ENCODE measurements at places on chromosomes 5 and 9. TPM values are rescaled to one million over a fixed set of nuclear protein-coding genes. Genes with fewer than 3 reads are reported as not detected.

CTSV gene
- 18.6 TPM for total RNA-seq

CDH6 gene
- 0.58 TPM for total RNA-seq

WDR38 gene
- total RNA-seq = 0.62 TPM

IFNA13 gene
- not detected for total RNA-seq

RNF130 gene
- total RNA-seq = 67.9 TPM

CYLC2 gene
- not detected for total RNA-seq

ITGA2 gene
- total RNA-seq = not detected

LHX3 gene
- total RNA-seq = not detected

TSLP gene
- not detected for total RNA-seq

SH3GL2 gene
- not detected for total RNA-seq

FAXDC2 gene
- 7.9 TPM for total RNA-seq

DRD1 gene
- total RNA-seq = not detected

SLC34A1 gene
- not detected for total RNA-seq

PTPN3 gene
- 0.20 TPM for total RNA-seq

SYNPO gene
- total RNA-seq = 2.7 TPM

GFI1B gene
- not detected for total RNA-seq

CETN3 gene
- 48.4 TPM for total RNA-seq

PCDHA3 gene
- not detected for total RNA-seq

GRXCR2 gene
- total RNA-seq = not detected

ADAMTSL1 gene
- not detected for total RNA-seq

HTR1A gene
- total RNA-seq = not detected

MEIKIN gene
- not detected for total RNA-seq

TMEFF1 gene
- 24.6 TPM for total RNA-seq

KCNV2 gene
- total RNA-seq = not detected

ADAMTS12 gene
- total RNA-seq = not detected

GMCL2 gene
- total RNA-seq = 0.03 TPM

FAT2 gene
- not detected for total RNA-seq

SPINK13 gene
- not detected for total RNA-seq

FABP6 gene
- 5.0 TPM for total RNA-seq

CCL21 gene
- total RNA-seq = not detected

AGXT2 gene
- total RNA-seq = not detected

ARRDC3 gene
- total RNA-seq = 18.5 TPM

OR4F3 gene
- total RNA-seq = 0.31 TPM

ADGRV1 gene
- not detected for total RNA-seq

SURF6 gene
- total RNA-seq = 23.3 TPM

CORO2A gene
- 9.3 TPM for total RNA-seq

MCCC2 gene
- total RNA-seq = 117 TPM

TTC23L gene
- not detected for total RNA-seq

OTP gene
- not detected for total RNA-seq

MAMDC4 gene
- total RNA-seq = 1.9 TPM

TMC1 gene
- not detected for total RNA-seq

RAD17 gene
- 19.3 TPM for total RNA-seq

KIF20A gene
- 51.0 TPM for total RNA-seq
